Activated CD4-positive, alpha-beta T cell treated with anti-CD3 and anti-CD28 coated beads, Interleukin-2, amount 50 U/mL, for 48 hours (primary cell): ENCODE measurements at places on chromosomes 11 and 22.

GRCh38 chr11:70531281-70532065 lies 133.1 kb downstream of the CTTN start:
- DNase-seq: no peak

GRCh38 chr11:36376009-36376887 lies 80.2 kb downstream of the PRR5L start:
- peak; percentile 33 for DNase-seq

DNA sequence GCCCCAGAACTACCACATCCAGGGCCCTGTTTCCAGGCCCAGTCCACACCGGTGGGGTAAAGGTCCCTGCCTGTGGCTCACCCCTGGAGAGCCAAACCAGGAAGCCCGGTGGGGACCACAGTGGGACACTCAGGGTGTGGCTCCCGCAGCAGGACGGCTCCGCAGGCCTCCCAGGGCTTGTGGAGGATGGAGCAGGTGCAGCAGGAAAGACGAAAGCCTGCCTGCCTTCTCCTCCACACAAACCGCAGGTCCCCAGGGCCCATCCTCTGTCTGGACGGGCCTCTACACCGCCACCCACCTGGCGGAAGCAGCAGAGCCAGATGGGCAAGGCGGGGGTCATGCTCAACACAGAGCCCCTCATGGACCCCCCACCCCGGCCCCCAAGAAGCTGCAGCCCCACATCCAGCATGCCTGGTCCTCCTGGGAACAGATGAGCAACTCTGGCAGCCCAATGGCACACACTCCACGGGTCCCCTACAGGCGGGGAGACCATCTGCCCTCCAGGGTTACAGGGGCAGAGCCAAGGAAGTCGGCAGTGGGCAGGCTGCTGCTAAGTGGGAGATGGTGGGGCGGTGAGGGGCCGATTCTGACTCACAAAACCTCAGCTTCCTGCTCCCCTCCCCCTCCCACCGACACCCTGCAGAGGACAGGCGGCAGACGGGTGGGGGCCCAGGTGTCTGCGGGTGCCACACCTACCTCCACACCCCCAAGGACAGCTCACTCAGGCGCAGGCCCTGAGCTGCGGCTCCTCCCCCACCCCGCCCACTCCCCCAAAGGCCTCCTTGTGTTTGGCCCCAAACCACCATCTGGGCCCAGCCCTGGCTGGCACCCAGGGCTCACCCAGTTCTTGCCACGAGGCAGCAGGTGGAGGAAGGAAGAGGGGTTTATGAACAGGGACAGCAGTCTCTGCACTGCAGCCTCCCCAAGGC lies 5.2 kb downstream of the SBF1 start:
- DNase-seq: peak; percentile 94

DNA sequence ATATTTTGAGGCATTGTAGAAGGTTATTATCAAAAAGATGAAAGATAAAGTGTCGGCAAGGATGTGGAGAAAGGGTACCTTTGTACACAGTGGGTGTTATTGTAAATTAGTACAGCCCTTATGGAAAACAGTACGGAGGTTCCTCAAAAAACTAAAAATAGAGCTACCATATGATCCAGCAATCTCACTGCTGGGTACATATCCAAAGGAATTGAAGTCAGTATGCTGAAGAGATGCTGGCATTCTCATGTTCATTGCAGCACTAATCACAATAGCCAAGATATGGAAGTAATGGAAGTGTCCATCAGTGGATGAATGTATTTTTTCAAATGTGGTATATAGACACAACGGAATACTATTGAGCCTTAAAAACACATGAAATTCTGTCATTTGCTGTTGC lies 15.1 kb upstream of the MTMR3 start:
- DNase-seq: no peak

- no peak for DNase-seq
Observed at GRCh38 chr11:86497310-86497709, 122.6 kb downstream of the CCDC81 start.

DNA sequence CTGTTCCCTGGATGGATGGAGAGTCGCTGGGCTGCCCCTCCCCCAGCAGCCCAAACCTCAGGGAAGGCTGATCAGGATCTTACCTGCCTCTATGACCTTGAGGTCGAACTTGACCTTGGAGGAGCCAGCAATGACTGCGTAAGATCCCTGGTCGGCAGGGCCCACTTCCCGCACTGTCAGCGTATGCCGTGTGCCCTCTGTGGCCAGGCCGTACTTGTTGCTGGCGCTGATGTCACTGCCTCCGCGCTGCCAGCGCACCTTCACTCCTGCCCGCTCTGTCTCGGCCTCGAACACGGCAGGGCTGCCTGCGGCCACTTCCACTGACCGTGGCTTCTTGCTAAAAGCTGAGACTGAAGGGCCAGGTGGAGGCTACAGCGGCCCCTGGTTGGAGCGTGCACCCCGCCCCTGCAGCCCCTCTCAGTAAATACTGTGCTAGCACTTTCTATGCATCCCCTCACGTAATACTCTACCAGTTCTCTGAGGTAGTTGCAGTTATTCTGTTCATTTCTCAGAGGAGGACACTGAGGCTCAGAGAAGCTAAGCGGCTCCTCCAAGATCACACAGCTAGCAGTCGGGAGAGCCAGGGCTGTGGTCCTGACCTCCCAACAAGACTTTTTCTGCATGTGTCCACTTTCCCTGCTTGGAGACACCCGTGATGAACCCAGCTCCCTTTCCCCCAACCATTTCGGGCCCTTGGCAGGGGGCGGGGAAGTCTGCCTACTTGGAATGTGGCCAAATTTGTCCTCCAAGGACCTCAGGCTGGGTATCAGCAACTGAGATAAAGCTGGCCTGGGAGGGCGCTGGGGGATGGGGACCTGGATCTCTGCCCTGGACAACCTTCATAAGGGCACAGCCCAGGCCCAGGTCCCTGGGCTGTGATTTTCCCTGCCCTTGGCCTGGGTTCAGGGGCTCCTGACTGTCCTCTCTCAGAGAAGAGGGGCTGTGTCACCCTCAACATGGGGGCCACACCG lies 1.1 kb downstream of the MYBPC3 start:
- no peak for DNase-seq

DNA sequence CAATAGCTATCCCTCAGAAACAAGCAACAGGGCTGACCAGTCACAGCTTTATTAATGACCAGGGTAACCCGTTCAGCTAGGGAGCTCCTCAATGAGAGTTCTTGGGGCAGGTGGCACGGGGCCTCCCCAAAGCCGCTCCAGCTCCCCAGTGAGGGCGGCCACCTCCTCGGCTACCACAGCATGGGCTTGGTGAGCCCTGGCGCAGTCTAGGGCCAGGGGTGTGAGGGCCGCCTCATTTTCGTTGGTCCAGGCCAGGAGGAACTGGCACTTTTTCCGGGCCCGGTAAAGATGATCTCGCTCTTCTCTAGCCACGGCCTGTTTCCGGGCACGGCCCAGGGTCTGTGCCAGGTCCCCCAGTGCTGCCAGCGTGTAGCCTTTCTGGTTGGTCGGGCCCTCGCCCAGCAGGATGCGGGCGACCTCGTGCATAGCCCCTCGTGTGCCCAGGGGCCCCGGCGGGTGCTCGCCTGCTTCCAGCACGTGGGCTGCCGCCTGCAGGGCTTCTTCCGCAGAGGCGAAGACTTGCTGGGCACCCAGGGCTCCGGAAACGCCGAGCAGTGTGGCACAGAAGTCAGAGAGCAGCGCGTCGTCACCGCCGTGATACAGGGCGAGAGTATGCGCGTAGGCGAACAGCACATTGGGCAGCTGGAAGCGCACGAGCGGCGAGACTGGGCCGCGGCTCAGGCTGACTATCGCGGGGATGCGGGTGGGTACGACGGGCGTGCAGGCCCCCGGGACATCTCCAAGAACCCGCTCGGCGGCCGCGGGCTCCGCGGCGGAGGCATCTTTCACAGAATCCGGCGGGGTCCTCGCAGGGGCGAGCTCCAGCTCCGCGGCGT lies 913 bp downstream of the ZNHIT2 start:
- DNase-seq: peak; percentile 62

- peak; percentile 55 for DNase-seq
Observed at GRCh38 chr11:61004761-61005181, 33.3 kb downstream of the CD6 start.

GRCh38 chr11:47272706-47273105 lies 2.8 kb downstream of the MADD start:
- no peak for DNase-seq

DNA sequence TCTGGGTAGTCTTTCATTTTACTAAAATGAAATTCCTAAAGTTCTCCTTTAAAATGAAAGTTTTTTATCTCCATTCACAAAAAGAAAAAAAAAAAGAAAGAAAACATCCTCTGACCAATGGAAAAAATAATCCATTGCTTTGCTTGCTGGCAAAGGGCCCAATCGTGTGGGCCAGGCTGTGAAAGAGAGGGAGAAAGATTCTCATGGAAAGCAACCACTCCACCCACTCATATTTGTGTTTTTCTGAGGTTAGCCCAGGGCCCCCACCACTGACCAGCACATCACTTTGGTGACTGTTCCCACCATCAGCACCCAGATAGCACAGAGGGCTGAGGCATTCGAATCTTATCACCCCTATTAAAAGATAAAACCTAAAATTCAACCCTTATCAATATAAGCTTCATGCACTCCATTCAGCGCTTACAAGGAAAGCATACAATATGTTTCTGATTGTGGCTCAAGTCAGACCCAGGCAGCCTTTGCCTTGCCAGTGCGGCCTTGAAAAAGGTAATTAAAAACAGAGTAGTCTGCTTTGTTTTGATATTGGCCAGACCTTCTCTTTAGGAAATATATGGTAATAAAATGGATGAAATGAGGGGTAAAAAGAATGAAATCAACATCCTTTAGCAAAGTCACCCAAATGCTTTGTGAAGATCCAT lies 192.8 kb downstream of the ETS1 start:
- no peak for DNase-seq

- DNase-seq: no peak
Observed at GRCh38 chr22:43375951-43376455, 32.8 kb upstream of the SCUBE1 start.

GRCh38 chr11:2806351-2807024 lies 79.1 kb downstream of the CDKN1C start:
- DNase-seq: no peak
